Transverse colon (tissue), 4 donors: ENCODE measurements at places on chromosomes 5 and 9. TPM values are rescaled to one million over a fixed set of nuclear protein-coding genes. Genes with fewer than 3 reads are reported as not detected.
A peak's percentile ranks its signal among the peaks of the same experiment; 100 is the strongest.

DNA sequence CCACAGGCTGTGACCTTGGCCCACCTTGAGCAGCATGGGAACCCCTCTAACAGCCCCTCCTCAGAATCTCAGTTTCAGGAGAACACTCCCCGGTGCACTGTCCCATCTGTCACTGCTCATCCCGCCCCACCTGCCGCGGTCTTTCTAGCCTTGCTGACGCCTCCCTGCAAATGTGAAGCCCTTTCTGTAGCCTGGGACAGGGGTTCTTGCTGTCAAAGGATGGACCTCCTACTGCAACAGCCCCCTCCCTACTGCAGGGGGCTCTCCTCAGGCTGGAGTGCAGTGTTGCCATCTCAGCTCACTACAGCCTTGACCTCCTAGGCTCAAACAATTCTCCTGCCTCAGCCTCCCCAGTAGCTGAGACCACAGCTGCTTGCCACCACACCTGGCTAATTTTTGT lies 20.0 kb downstream of the OR2V1 start:
- peaks cover 95% of the 10 kb centered on the region for H3K27me3 ChIP-seq
- no peak overlapping the region for H3K27ac ChIP-seq
- H3K4me3 ChIP-seq = no peak overlapping the region
- H3K36me3 ChIP-seq = no peaks in the 10 kb centered on the region
- DNase-seq = no peak

PHF24 gene
- total RNA-seq = 0.16 TPM

DNA sequence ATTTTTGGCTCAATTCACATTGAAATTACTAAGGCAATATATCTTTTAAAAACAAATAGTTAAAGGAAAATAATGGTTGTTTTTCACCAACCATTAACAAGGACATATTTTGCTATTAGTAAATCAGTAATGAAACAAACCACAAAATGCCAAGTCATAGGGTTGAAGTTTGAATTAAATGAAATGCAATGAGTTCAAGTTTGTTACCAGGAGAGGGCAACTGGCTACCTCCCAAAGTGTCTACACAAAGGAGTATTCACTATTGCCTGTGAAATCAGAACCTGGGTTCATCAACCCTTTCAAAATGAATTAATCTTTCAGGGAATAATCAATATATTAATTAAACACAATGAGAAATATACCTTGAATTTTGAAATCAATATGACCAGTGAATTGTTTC lies 138.4 kb upstream of the DMRTA1 start:
- H3K27ac ChIP-seq = no peak overlapping the region
- H3K4me1 ChIP-seq = no peaks in the 10 kb centered on the region
- H3K27me3 ChIP-seq = no peaks in the 10 kb centered on the region
- DNase-seq = no peak

CNTNAP3 gene
- total RNA-seq = 3.4 TPM

DNA sequence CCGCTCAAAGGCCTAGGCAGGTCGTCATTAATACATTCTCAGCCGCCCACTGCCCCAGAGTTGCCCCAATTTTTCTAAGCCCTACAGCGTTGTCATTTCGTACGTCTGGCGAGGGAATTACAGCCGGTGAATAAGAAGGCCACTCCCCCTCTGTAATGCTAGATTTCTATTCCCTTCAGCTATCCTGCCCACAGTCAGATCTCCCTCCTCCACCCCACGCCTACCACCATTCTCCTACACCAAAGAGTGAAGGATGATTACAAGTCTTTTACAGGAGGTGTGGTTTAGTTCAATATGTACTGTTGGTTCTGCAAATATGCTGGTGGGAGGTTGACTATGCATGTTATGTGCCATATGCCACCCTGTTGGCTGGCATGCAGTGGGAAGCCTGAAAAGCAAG lies 83.7 kb upstream of the SMIM15 start:
- peak; percentile 37 for DNase-seq
- H3K36me3 ChIP-seq = no peaks in the 10 kb centered on the region
- no peaks in the 10 kb centered on the region for H3K27me3 ChIP-seq
- H3K4me3 ChIP-seq = no peak overlapping the region
- H3K27ac ChIP-seq = peak overlapping the region; percentile 54

NMUR2 gene
- not detected for total RNA-seq

- no peak overlapping the region for H3K27ac ChIP-seq
- no peaks in the 10 kb centered on the region for H3K36me3 ChIP-seq
- no peaks in the 10 kb centered on the region for H3K4me1 ChIP-seq
- H3K4me3 ChIP-seq = no peak overlapping the region
- no peak for DNase-seq
Measured at GRCh38 chr9:100581661-100582060, 3.8 kb downstream of the CAVIN4 start.

PCDHB2 gene
- 1.4 TPM for total RNA-seq

DNA sequence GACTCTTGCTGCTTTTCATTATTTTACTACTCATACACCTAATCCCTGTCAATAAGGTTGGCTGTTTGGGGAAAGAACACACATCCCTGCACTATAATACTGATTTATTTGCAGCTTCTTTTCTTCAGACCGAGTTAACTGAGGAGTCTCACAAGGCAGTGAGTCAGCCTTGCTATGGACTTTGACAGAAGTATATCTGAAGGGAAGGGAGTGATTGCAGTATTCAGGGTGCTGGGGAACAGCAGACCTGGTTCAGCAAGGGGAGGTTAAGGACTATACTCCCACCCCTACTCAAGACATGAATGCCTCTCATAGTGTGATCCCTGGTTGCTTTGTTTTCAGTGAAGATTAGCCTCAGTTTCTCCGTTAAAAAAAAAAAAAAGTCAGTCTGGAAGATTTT lies 99.8 kb downstream of the TLE4 start:
- no peak overlapping the region for H3K27ac ChIP-seq
- no peak for DNase-seq
- no peaks in the 10 kb centered on the region for H3K36me3 ChIP-seq
- H3K4me3 ChIP-seq = no peak overlapping the region
- no peaks in the 10 kb centered on the region for H3K27me3 ChIP-seq

- H3K27ac ChIP-seq = no peak overlapping the region
- peaks cover 6% of the 10 kb centered on the region for H3K4me1 ChIP-seq
- H3K27me3 ChIP-seq = no peaks in the 10 kb centered on the region
Measured at GRCh38 chr9:100440071-100440470, 13.1 kb downstream of the MSANTD3 start.

- H3K36me3 ChIP-seq = no peaks in the 10 kb centered on the region
- DNase-seq = no peak
- no peak overlapping the region for H3K4me3 ChIP-seq
- H3K27me3 ChIP-seq = peaks cover 5% of the 10 kb centered on the region
- no peak overlapping the region for H3K27ac ChIP-seq
Measured at GRCh38 chr5:151917904-151918303, 6.7 kb downstream of the GLRA1 start.

IPO11 gene
- 15.7 TPM for total RNA-seq

DNA sequence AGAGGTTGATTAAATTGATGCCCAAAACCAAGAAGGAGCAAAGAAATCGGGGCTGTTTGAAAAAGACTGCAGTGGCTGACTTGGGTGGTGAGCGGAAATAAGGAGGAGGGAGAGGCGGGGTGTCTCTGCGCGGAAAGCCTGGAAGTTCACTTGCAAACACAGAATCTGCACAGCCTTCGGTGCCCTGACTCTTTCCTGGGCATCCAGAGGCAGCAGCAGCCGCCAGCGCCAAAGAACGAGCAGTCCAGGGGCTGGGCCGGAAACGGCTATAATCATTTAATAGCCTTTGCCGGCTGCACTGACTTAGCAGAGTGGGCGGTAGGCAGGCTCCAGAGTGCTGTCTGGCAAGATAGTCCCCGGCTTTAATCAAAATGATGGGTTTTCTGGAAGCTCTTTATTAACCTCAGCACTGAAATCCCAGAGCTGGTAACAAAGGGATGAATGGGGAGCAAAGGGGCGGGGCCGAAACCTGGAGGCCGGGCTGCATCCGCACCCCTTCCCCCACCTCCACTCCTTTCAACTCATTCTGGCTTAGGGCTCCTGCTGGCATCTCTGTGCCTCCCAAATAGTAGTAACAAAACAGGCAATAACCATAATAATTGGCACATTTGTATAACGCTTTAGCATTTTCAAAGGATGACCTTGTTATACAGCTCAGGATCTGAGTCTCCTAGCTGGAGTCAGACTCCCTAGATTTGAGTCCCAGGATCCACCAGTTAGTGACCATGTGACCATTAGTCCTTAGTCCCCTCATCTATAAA lies 35.7 kb downstream of the PCDHAC2 start:
- peak; percentile 8 for DNase-seq
- H3K4me1 ChIP-seq = peaks cover 5% of the 10 kb centered on the region
- H3K27me3 ChIP-seq = peaks cover 5% of the 10 kb centered on the region
- H3K4me3 ChIP-seq = peak overlapping the region; percentile 7
- H3K36me3 ChIP-seq = no peaks in the 10 kb centered on the region
